Sciatic nerve (tissue), 2 donors: ENCODE measurements at places on chromosomes 16 and 17. TPM values are rescaled to one million over a fixed set of nuclear protein-coding genes. Genes with fewer than 3 reads are reported as not detected.

Gene DNAH9
- 0.98 TPM for total RNA-seq

Gene ZNF205
- total RNA-seq = 12.3 TPM

Gene PAGR1
- total RNA-seq = 29.7 TPM

Gene CHRNE
- 2.3 TPM for total RNA-seq

Gene KARS1
- total RNA-seq = 61.1 TPM

Gene ACOX1
- total RNA-seq = 64.6 TPM

Gene CAVIN1
- 608 TPM for total RNA-seq

Gene PRCD
- total RNA-seq = 9.8 TPM

Gene CBX8
- total RNA-seq = 2.0 TPM

Gene RPRML
- total RNA-seq = not detected

Gene CBFA2T3
- 8.2 TPM for total RNA-seq

Gene FXR2
- total RNA-seq = 46.5 TPM

Gene ABCC3
- 5.4 TPM for total RNA-seq

Gene HIGD1B
- total RNA-seq = 5.8 TPM

Gene NOTUM
- total RNA-seq = not detected

Gene C1QL1
- total RNA-seq = 6.0 TPM

Gene KRTAP3-2
- total RNA-seq = not detected

Gene KCNG4
- total RNA-seq = not detected
